ENCODE measurements at places on chromosomes 4 and X. TPM values are rescaled to one million over a fixed set of nuclear protein-coding genes. Genes with fewer than 3 reads are reported as not detected.

LPAR4 gene
- not detected for total RNA-seq

PROM1 gene
- total RNA-seq = not detected

NFXL1 gene
- total RNA-seq = 8.4 TPM

XAGE1A gene
- not detected for total RNA-seq

PCSK1N gene
- total RNA-seq = 1.4 TPM

SPANXB1 gene
- not detected for total RNA-seq

GAGE12J gene
- total RNA-seq = not detected

PABPC1L2A gene
- not detected for total RNA-seq

RBMXL3 gene
- not detected for total RNA-seq

RAB41 gene
- not detected for total RNA-seq

MAD2L1 gene
- total RNA-seq = 2.2 TPM

TCEANC gene
- 1.9 TPM for total RNA-seq

APOOL gene
- 8.4 TPM for total RNA-seq

HELT gene
- total RNA-seq = not detected

SPRY1 gene
- total RNA-seq = 413 TPM
